ENCODE measurements at places on chromosomes 16 and 17. TPM values are rescaled to one million over a fixed set of nuclear protein-coding genes. Genes with fewer than 3 reads are reported as not detected.

Gene CLUH
- 97.0 TPM for total RNA-seq

- H3K4me3 ChIP-seq, result no peak overlapping the region
- no peak for DNase-seq
- no peaks in the 10 kb centered on the region for H3K4me1 ChIP-seq
- no peaks in the 10 kb centered on the region for H3K27me3 ChIP-seq
These were observed 885.9 kb downstream of the CDH8 start for GRCh38 chr16:61150351-61150750.

- H3K27ac ChIP-seq, result no peak overlapping the region
- no peak for DNase-seq
- H3K4me3 ChIP-seq, result no peak overlapping the region
- peaks cover 6% of the 10 kb centered on the region for H3K4me1 ChIP-seq
These were observed 118.9 kb upstream of the CHMP6 start for GRCh38 chr17:80872501-80873306.

Gene PSMC5
- total RNA-seq, result 178 TPM

Gene TBC1D16
- 82.7 TPM for total RNA-seq

DNA sequence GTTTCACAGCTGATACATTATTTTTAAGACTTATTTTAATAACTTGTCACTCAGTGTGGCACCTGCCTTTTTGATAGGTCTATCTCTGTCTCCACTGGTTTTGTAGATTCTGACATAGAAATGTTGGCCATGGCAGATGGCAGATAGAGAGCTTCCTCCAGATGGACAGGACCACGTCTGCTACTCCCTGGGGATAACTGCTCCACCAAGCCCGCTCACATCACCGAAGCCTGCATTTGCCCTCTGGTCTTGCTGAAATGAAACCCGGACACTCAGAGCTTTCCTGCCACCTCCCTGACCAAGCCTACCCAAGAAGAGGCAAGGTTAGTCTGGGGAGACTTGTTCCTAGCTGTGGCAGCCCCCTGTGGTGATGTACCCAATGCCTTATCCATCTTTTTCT is 16.4 kb upstream of the HAP1 start:
- H3K4me3 ChIP-seq, result no peak overlapping the region
- H3K27ac ChIP-seq, result no peak overlapping the region
- no peaks in the 10 kb centered on the region for H3K4me1 ChIP-seq
- no peaks in the 10 kb centered on the region for H3K27me3 ChIP-seq
- peaks cover 4% of the 10 kb centered on the region for H3K36me3 ChIP-seq

DNA sequence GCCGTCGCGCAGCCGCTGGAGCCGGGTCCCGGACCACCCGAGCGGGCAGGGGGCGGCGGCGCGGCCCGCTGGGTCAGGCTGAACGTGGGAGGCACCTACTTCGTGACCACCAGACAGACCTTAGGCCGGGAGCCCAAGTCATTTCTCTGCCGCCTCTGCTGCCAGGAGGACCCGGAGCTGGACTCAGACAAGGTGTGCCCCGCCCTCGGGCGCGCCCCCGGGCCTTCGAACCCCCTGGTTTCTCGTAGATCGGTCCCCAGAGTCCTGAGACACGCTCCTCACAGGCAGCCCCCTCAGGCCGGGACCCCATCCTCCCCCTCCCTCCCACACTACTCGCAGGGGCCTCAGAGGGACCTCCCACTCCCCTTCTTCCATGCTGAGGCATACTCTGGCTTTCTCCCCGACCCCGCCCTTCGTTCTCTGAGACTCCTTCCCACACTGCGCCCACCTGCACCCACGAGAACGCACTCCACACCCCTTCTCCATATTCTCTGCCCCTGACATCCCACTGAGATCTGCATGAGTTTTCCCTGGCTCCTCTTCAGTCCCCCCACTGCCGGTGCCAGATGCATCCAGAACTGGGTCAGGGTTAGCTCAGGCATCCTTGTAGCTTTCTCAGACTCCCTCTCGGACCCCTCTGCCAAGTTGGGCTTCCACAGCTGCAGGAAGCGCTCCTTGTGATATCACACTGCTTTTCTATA is 523 bp downstream of the KCTD2 start:
- no peaks in the 10 kb centered on the region for H3K4me1 ChIP-seq
- H3K36me3 ChIP-seq, result peaks cover 27% of the 10 kb centered on the region
- DNase-seq, result no peak
- H3K27ac ChIP-seq, result no peak overlapping the region
- no peaks in the 10 kb centered on the region for H3K27me3 ChIP-seq
- peak overlapping the region; percentile 97 for H3K4me3 ChIP-seq

- H3K4me3 ChIP-seq, result no peak overlapping the region
- no peak overlapping the region for H3K27ac ChIP-seq
These were observed 123.4 kb downstream of the ASIC2 start for GRCh38 chr17:33169580-33170285.

Gene CFAP119
- 5.4 TPM for total RNA-seq
